ENCODE measurements at places on chromosomes 5 and 9. TPM values are rescaled to one million over a fixed set of nuclear protein-coding genes. Genes with fewer than 3 reads are reported as not detected.

- H3K4me3 ChIP-seq: no peak overlapping the region
- no peak for DNase-seq
- no peaks in the 10 kb centered on the region for H3K27me3 ChIP-seq
- no peaks in the 10 kb centered on the region for H3K4me1 ChIP-seq
These were observed 46.8 kb upstream of the SLIT3 start for GRCh38 chr5:169347786-169348185.

DNA sequence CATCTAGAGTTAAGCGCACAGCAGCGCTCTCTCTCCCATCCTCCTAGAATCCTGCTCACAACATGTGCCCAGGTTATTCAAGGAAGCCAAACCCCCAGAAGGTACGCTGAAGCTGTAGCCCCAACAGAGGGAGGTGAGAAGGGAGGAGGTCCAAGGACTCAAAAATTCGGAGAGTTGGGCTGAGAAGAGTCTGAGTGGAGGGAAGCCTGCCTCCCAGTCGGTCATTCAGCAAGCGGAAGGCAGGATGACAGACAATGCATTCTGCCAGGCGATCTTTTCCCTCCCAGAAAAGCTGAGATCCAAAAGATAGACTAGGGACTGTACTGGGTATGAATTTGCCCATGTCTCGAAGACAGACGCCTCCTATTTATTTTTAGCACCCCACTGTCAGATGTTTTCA, 189.2 kb downstream of the FRMD3 start:
- H3K4me3 ChIP-seq: no peak overlapping the region
- H3K36me3 ChIP-seq: no peaks in the 10 kb centered on the region
- no peak overlapping the region for H3K27ac ChIP-seq
- no peaks in the 10 kb centered on the region for H3K27me3 ChIP-seq
- DNase-seq: no peak
- H3K4me1 ChIP-seq: no peaks in the 10 kb centered on the region

Gene NSG2
- not detected for total RNA-seq

GRCh38 chr5:127961006-127961762, 122.4 kb upstream of the SLC12A2 start:
- no peak overlapping the region for H3K27ac ChIP-seq
- no peak overlapping the region for H3K4me3 ChIP-seq
- no peaks in the 10 kb centered on the region for H3K36me3 ChIP-seq
- peaks cover 32% of the 10 kb centered on the region for H3K4me1 ChIP-seq
- H3K27me3 ChIP-seq: no peaks in the 10 kb centered on the region

GRCh38 chr9:118595719-118596305, 773.4 kb downstream of the BRINP1 start:
- H3K27ac ChIP-seq: no peak overlapping the region
- peak; percentile 15 for DNase-seq
- H3K27me3 ChIP-seq: no peaks in the 10 kb centered on the region

DNA sequence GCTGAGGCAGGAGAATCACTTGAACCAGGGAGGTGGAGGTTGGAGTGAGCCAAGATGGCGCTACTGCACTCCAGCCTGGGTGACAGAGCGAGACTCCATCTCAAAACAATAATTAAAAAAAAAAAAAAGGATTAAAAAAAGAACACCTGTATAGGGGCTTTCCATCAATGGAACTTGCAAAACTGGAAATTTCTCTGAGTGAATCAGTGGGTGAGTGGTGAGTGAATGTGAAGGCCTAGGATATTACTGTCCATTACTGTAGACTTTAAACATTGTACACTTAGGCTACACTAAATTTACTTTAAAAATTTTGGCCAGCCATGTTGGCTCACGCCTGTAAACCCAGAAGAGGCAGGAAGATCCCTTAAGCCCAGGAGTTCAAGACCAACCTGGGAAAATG, 5.7 kb upstream of the RARS1 start:
- no peaks in the 10 kb centered on the region for H3K36me3 ChIP-seq
- no peak overlapping the region for H3K27ac ChIP-seq
- H3K4me1 ChIP-seq: no peaks in the 10 kb centered on the region
- H3K4me3 ChIP-seq: no peak overlapping the region

Gene PCDHGB4
- total RNA-seq: 4.9 TPM

DNA sequence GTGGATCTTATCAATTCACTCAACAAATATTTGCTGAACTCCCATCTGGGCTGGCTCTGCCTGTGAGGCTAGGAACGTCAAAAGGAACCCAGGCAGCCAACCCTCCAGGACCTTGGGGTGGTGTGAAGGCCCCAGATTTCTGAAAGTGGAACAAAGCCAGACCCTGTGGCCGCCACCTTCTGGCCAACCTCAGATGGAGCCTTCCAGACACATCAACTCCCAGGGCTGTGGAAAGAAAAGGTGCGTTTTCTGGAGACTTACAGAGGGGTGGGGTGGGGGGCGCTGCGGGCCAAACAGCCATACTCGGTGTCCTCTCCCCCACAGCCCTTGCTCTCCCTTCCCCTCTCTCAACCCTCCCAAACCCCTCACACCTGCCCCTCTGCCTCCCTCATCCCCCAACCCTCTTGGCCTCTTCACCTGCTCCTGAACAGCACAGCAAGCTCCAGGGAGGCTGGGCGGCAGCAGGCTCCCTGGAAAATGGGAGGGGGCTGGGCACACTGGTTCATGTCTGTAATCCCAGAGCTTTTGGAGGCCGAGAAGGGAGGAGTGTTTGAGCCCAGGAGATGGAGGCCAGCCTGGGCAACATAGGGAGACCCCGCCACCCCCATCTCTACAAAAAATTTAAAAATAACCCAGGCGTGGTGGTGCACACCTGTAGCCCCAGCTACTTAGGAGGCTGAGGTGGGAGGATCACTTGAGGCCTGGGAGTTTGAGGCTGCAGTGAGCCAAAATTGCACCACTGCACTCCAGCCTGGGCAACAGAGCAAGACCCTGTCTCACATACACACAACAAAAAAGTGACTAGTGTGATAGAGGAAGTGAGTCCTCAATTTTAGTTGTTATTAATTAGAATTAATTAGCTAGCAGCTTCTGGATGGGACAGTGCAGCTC, 45.0 kb upstream of the PRRC2B start:
- H3K27me3 ChIP-seq: no peaks in the 10 kb centered on the region
- no peak for DNase-seq
- H3K27ac ChIP-seq: no peak overlapping the region
- H3K4me3 ChIP-seq: no peak overlapping the region
- H3K4me1 ChIP-seq: peaks cover 9% of the 10 kb centered on the region

Gene ANKS6
- total RNA-seq: 32.0 TPM

DNA sequence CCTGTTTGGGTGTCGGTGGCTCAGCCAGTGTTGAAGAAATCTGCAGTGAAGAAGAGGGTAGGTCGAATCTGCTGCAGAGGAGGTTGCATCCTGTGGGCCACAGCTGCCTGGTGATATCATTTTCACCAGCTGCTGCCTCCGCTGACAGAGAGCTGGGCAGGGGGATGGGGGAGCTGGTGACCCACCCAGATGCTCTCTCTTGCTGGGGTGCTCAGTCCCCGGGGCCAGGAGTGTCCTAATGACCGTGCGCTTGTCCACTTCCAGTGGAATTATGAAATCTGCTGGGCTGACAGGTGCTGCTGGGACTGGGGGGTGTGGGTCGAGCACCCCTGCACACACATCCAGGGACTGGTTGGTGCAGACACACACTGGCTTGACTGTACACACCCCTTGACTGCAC, 83.2 kb upstream of the IRX4 start:
- no peak overlapping the region for H3K4me3 ChIP-seq
- no peak overlapping the region for H3K27ac ChIP-seq
- no peaks in the 10 kb centered on the region for H3K4me1 ChIP-seq
- no peak for DNase-seq
- H3K36me3 ChIP-seq: no peaks in the 10 kb centered on the region

Gene CSF1R
- total RNA-seq: 13.5 TPM

GRCh38 chr5:50435168-50435567, 5.9 kb downstream of the EMB start:
- no peaks in the 10 kb centered on the region for H3K27me3 ChIP-seq
- no peak overlapping the region for H3K4me3 ChIP-seq
- no peaks in the 10 kb centered on the region for H3K36me3 ChIP-seq
- DNase-seq: no peak
- H3K4me1 ChIP-seq: no peaks in the 10 kb centered on the region

Gene MEIKIN
- total RNA-seq: 39.2 TPM

Gene PCDHA12
- 3.9 TPM for total RNA-seq

DNA sequence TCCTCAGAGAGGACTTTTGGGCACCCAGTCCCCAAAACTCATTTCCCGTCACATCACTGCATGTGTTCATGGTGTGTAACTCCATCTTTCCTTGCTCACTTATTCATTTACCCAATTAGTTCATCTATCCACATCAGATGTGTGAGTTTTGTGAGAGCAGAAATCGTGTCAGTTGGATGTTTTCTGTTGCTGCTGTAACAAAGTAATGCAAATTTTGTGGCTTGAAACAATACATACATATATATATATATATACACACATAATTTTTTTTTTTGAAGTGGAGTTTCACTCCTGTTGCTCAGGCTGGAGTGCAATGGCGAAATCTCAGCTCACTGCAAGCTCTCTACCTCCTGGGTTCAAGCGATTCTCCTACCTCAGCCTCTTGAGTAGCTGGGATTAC, 70.5 kb upstream of the BOD1 start:
- no peak overlapping the region for H3K27ac ChIP-seq
- H3K4me3 ChIP-seq: no peak overlapping the region
- peaks cover 36% of the 10 kb centered on the region for H3K4me1 ChIP-seq
- H3K27me3 ChIP-seq: no peaks in the 10 kb centered on the region

Gene PHF24
- total RNA-seq: 0.26 TPM

Gene PCDHGC4
- 2.0 TPM for total RNA-seq

Gene TRIM7
- 11.5 TPM for total RNA-seq

- H3K4me3 ChIP-seq: no peak overlapping the region
- H3K27me3 ChIP-seq: no peaks in the 10 kb centered on the region
- DNase-seq: no peak
- H3K27ac ChIP-seq: peak overlapping the region; percentile 46
- H3K4me1 ChIP-seq: peaks cover 36% of the 10 kb centered on the region
These were observed 195.9 kb downstream of the ARHGAP26 start for GRCh38 chr5:142966121-142966420.

DNA sequence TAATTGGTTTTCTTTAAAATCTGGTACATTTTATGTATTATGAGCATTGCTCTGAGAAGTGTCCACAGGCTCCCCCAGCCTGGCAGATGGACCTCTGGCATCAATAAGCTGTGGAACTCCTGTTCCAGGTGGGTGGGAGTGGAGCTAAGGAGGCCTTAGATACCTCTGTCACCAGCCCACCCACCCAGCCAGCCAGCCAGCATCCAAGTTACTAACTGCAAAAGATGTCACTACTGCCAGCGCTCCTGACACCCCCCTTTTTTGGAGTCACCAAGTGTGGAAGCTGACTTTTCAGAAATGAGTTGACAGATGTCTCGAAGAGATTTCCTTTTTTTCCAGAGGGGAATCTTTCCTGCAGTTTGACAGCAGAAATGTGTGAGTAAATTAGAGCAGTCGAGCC, 111.2 kb downstream of the GALNT10 start:
- H3K27me3 ChIP-seq: no peaks in the 10 kb centered on the region
- DNase-seq: peak; percentile 21
- H3K36me3 ChIP-seq: no peaks in the 10 kb centered on the region
- H3K27ac ChIP-seq: peak overlapping the region; percentile 58
- H3K4me3 ChIP-seq: no peak overlapping the region
- peaks cover 30% of the 10 kb centered on the region for H3K4me1 ChIP-seq

DNA sequence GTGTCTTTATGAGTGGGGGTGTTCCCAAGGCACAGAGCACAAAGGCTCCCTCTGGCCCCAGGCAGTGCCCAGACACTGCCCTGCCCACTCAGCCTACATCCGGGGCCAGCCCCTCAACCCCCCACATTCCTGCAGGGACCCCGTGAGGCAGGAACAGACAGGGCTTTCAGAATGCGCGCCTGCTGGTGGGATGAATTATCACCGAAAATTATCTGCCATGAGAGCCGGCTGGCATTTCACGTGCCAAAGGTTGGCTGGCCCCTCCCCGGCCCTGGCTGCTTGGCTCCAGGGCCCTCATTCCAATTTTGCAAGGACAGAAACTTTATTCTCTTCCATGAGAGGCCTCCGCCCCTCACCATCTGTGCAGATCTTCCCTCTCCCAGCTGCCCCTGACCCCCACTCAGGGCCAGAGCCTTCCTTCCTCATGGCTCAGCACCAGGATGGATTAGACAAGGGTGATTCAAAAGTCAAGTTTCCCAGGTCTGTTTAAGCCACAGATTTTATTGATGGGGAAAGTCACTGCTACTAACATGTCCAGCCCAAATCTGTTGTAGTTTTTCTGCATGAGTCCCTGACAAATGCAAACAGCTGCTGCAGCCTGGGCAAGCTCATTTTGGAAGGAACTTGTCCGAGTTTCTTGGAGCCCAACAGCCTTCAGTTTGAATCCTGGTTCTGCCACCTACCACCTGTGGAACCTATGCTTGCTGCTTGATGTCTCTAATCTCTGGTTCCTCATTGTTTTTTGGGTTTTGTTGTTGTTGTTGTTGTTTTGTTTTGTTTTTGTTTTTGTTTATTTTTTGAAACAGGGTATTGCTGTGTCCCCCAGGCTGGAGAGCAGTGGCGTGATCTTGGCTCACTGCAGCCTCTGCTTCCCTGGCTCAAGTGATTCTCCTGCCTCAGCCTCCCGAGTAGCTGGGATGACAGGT, 32.3 kb upstream of the WDR38 start:
- no peaks in the 10 kb centered on the region for H3K36me3 ChIP-seq
- H3K27me3 ChIP-seq: no peaks in the 10 kb centered on the region
- peak; percentile 50 for DNase-seq
- H3K27ac ChIP-seq: peak overlapping the region; percentile 11

GRCh38 chr5:79183617-79184016, 52.3 kb upstream of the JMY start:
- no peak overlapping the region for H3K27ac ChIP-seq
- H3K36me3 ChIP-seq: no peaks in the 10 kb centered on the region
- H3K4me1 ChIP-seq: peaks cover 12% of the 10 kb centered on the region
- no peak overlapping the region for H3K4me3 ChIP-seq
- no peak for DNase-seq
- no peaks in the 10 kb centered on the region for H3K27me3 ChIP-seq

DNA sequence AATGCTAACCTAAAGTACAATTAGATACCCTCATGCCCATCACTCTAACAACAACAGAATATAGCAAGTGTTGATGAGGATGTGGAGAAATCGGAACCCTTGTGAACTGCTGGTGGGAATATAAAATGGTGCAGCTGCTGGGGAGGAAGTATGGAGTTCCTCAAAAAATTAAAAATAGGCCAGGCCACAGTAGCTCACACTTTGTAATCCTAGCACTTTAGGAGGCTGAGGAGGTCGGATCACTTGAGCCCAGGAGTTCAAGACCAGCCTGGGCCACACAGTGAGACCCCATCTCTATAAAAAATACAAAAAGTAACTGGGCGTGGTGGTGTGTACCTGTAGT, 18.0 kb upstream of the MRNIP start:
- DNase-seq: no peak
- H3K4me1 ChIP-seq: no peaks in the 10 kb centered on the region
- H3K27ac ChIP-seq: no peak overlapping the region
- H3K27me3 ChIP-seq: no peaks in the 10 kb centered on the region
- no peak overlapping the region for H3K4me3 ChIP-seq

- H3K27me3 ChIP-seq: no peaks in the 10 kb centered on the region
- peak overlapping the region; percentile 93 for H3K27ac ChIP-seq
- H3K4me1 ChIP-seq: peaks cover 65% of the 10 kb centered on the region
These were observed 11.6 kb downstream of the NAIF1 start for GRCh38 chr9:128055344-128056040.

Gene HSPB3
- not detected for total RNA-seq

Gene WDR31
- 2.3 TPM for total RNA-seq

Data from body of pancreas (tissue), 4 donors.